ENCODE measurements at places on chromosomes 16 and 17. TPM values are rescaled to one million over a fixed set of nuclear protein-coding genes. Genes with fewer than 3 reads are reported as not detected.

DNA sequence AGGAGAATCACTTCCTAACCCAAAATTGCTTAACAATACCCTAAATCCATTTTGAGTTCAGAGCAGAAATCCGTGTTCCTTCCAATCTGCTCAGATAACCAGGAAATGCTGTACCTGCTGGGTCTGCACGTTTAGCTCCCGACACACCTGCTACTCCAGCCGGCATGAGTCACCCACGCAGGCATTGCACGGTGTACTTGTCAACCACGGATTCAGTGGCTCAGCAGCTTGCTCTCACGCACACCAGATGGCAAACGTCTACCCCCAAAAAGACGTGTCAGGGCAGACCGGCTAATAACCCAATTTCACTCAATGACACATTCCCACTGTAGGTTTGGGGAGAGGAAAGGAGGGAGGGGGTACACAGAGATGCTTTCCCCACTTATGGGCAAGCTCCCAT, 468.1 kb downstream of the SOX9 start:
- no peak for DNase-seq

- no peak for DNase-seq
Observed at GRCh38 chr16:89290887-89291286, 73.4 kb downstream of the ZNF778 start.

GRCh38 chr17:61928101-61928436, 287 bp upstream of the INTS2 start:
- no peak for DNase-seq

DNA sequence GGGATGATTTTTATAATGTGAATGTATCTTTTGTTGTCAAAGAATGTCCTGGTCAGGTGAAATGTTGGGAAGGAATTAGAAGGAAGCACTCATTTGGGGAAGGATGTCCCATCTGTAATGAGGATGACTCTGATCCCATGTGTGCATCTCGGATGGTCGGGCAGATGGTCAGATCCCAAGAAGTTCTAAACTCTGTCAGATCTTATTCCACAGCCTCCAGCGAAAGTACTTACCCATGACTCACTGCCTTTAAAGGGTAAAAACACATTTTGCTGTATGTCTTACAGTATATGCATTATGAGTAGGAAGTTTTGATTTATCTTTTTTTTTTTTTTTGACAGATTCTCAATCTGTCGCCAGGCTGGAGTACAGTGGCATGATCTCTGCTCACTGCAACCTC, 548 bp upstream of the KRTAP4-11 start:
- no peak for DNase-seq

Gene GLTPD2
- total RNA-seq, result not detected

Gene CCL8
- not detected for total RNA-seq

DNA sequence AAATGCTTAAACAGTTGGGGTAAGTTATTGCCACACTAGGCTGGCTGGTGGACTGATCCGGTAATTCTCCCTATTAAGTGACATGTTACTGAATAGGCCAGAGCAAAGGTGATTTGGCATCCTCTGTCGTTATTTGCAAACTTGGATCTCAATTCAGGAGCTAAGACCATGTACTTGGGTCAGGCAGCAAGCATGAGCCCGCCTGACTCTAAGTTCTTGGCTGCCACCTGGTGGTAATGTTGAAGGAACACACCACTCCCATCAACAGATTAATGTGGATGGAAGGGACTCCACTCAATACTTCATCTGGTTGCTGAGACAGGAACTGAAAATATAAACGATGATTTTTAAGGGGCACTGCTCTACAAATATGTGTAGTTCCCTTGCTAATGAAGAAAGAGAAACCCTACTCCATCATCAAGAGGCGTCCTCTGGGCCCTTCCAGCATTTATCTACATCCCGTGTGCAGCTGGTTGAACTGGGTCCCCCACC, 70.8 kb downstream of the EMP2 start:
- DNase-seq, result no peak

DNA sequence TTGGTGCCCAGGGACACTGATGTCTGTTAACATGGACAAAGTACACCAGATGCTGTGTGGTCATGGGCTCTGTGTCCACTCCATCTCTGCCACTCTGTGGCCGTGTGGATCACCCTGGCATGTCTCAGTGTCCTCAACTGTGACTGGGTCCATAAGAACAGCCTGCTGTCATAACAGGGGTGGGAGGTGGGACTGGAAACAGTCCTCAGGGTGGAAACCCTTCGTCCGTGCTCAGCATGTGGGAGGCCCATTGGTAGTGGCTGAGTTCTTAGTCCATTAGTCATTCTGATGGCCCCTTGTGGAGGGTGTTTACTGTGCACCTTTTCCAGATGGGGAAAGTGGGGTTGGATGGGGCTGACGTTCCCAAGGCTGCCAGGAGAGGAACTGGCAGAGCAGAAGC, 12.8 kb downstream of the FLYWCH2 start:
- DNase-seq, result no peak

- DNase-seq, result no peak
Observed at GRCh38 chr17:68584581-68585303, 16.4 kb downstream of the FAM20A start.

Gene LLGL2
- total RNA-seq, result 37.0 TPM

DNA sequence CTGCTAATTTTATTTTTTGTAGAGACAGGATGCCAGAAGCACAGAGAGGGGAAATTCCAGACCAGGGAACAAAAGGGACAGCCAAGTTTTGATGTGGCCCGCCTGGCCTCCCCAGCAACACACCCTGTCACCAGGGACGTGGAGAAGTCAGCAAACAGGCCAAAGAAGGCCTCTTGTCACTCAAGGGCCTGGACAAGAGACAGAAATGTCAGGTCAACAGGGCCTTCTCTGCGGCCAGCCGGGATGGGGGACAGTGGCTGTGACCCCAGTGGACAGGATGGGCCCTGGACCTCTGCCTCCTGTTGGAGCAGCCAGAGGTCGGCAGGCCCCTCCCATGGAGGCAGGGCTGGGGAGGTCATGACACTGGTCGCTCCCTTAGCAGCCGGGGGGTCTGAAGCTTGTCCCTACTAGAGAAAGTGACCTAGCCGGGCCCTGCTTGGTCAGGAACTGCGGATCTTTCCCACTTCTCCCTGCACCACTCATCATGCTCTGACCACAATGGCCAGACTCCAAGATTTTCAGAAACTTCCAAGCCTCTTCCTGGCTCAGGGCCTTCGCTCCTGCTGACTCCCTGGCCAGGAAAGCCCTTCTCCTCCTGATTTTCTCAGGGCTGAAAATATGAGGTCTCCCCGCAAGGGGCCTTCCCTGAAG, 9.2 kb upstream of the TVP23A start:
- peak; percentile 22 for DNase-seq

Gene TMIGD1
- total RNA-seq, result not detected

DNA sequence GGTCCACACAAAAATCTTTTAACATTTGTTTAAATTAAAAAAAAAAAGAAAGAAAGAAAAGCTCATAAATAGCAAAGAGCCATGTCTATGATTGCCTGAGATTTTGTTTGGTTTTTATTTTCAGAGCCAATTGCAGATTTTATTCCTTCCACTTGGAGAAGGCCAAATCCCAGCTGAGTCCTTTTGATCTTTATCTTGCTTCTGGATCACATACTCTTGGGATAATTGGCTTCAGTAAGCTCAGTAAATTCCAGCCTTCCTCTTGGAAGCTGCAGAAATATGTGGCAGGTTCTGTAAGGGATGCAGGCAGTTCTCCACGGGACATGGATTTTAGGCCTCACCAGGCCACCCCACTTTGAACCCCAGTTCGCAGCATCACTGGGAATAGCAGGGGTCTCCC, 63.3 kb upstream of the TMC5 start:
- DNase-seq, result no peak

GRCh38 chr16:5066511-5066910, 755 bp upstream of the C16orf89 start:
- DNase-seq, result no peak

Gene MMP2
- 5.6 TPM for total RNA-seq

Gene NPB
- total RNA-seq, result 2.6 TPM

Gene RMI2
- 26.2 TPM for total RNA-seq

DNA sequence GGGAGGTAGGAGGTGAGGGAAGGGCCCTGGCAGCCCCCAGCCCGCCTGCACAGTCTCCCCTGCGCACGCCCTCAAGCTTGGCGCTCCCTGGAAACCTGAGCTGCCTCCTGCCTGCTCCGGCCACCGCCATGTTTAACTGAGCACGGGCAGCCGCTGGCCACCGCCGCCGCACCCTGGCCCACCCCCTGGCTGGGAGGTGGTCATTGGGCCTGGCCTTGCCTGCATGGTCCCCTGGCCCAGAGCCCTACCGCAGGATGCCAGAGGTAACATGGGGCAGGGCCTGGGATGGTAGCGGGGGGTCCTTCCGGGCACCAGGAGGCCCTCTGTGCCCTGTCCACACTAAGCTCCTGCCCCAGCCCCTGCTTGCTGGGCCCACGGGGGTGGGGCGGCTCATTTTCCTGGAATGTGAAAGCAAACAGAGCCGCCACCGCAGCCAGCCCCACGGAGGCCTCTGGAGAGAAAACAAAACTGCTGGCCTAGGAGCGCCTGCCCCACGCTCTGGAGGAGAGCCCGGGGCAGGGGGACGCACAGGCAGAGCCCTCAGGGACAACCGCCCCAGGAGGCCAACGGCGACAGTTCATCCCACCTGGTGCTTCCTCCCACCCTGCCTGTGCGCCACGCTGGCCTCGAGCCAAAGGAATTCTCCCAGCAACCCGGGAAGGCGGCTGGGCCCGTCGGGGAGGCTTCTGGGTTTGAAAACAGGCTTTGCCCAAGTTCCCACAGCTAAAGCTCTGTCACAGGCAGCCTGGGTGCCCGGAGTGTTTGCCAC, 8.9 kb downstream of the NHERF2 start:
- no peak for DNase-seq

DNA sequence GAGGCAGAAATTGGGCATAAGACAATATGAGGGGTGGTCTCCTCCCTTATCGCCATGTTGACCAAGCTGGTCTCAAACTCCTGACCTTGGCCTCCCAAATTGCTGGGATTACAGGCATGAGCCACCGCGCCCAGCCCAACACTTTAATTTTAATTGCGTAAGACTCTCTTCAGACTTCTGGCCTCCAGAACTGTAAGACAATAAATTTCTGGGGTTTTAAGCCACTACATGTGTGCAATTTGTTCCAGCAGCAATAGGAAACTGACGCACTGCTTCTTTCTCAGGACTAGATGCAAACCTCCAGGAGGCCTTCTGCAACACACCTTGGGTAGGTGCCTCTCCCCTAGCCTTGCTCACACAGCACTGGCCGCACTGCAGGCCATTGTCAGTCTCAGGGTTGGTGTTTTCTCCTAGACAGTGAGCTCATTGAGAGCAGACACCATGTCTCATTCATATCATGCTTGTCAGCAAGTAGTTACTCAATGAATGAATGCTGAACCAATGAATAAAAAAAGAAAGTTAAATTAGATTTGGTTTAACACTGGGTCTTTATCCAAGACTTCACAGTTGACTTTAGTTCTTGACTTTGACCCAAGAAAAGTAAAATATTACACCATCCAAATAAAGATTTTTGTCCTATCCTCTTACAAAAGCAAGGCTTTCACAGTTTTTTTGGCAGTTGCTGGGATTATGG, 5.5 kb upstream of the ACSF2 start:
- DNase-seq, result no peak

- no peak for DNase-seq
Observed at GRCh38 chr16:80862160-80862705, 57.8 kb upstream of the CDYL2 start.

DNA sequence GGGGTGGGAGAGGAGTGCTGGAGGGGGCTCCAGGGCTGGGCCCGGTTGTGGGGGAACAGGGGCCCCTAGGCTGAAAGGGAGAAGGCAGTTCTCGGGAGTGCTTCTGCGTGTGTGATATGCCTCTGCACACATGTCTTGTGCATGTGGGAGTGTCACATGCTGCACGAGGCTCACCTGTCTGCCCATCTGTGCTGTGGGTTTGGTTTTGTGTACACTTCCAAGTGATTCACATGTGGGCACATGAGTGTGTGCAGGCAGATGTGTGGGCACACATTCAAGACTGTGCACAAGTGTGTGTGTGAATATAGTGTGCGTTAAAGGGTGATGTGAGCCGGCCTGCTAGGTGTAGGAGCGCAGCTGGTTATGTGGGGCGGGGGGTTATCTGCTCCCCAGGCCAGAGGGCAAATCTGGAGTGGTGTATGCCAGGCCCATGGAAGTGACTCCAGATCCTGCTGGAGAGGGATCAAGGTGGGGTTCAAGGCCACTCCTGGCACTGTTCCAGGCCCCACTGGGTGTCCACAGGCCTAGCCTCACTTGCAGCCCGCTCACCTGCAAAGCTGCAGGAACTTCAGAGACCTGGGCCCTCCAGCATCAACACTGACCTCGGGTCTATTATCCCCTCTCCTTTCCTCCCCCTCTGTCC, 3.8 kb upstream of the BAHCC1 start:
- no peak for DNase-seq

DNA sequence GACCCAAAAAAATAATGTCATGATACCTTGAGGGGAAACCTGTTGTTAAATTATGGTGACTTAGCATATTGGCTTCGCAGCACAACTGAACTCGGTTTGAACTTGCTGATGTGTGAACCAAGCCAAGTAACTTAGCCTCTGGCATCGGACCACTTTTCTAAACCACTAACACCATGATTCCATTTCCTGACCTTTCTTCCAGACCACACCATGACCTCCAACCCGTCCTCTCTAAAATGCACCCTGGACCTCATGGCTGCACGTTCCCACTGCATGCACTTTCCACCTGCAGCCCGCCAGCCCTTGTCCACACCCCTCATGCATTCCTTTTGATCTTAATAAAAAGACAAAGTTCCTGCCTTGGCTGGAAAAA, 29.3 kb downstream of the DYNLRB2 start:
- DNase-seq, result no peak

- no peak for DNase-seq
Observed at GRCh38 chr17:31299624-31300023, 2.6 kb upstream of the OMG start.

Gene ABCA8
- total RNA-seq, result not detected

DNA sequence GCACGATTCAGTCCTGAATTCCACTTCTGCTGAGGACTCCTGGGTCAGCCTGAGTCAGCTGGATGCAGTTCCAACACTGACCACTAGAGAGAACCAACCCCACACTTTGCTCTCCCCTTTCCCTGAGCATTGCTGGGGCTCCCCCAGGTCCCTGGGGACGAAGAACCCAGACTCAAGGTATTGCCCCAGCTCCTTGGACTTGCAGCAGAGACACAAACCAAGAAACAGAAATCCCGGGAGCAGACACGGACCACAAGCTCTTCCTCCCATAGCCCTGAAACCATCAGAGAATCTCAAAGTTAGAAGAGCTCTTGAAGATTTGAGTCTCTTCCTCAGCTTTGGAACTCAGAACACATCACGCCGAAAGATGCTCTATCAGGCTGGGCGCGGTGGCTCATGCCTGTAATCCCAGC, 678 bp upstream of the GH1 start:
- DNase-seq, result no peak

- no peak for DNase-seq
Observed at GRCh38 chr17:63445571-63445953, 544 bp downstream of the CYB561 start.

Gene ASIC2
- total RNA-seq, result 0.23 TPM

DNA sequence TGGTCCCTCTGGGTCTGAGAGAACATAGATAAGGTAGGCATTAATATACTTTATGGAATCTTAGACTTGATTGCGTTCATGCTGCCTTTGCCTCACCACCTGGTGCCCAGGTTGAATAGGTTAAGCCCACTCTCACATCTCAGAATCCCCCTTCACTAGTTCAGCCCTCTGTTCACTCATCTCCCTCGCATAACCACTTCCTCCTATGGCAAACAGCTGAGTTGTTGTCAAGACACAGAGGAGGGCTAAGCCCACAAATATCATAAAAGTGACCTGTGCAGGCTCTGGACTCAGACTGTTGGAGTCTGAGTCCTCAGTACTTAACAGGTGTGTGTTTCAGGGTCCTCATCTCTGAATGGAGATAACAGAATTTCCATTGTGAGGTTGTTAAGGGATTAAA, 55.7 kb downstream of the GOSR1 start:
- no peak for DNase-seq

GRCh38 chr17:38751144-38751807, 1.3 kb upstream of the PSMB3 start:
- DNase-seq, result no peak
